Thymus (tissue), 14 donors: ENCODE measurements at places on chromosomes 4 and X. TPM values are rescaled to one million over a fixed set of nuclear protein-coding genes. Genes with fewer than 3 reads are reported as not detected.

DNA sequence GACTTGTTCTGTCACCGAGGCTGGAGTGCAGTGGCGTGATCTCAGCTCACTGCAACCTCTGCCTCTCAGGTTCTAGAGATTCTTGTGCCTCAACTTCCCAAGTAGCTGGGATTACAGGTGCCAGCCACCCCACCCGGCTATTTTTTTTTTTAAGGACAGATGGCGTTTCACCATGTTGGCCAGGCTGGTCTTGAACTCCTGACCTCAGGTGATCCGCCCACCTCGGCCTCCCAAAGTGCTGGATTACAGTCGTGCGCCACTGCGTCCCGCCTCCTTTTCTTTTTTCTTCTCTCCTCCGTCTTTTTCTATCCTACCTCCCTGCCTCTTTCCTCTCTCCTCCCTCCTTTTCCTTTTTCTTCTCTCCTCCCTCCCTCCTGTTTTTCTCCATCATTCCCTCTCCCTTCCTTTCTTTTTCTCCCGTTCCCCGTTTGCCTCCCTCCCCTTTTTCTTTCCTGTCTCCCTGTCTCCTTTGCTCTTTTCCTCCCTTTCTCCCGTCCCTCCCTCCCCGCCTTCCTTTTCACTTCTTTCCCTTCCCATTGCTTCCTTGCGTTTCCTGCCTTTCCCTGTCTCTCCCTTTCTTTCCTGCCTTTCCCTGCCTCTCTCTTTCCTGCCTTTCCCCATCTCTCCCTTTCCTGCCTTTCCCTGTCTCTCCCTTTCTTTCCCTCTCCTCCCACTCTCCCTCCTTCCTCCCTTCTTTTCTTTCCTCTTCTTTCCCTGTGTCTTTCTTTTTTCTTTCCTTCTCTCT, 2.1 kb upstream of the SLC25A6 start:
- no peak for DNase-seq

The RP2 gene
- 8.5 TPM for polyA plus RNA-seq

The SMR3B gene
- polyA plus RNA-seq: 1.1 TPM

The ASB12 gene
- 0.18 TPM for polyA plus RNA-seq
